T-helper 1 cell (primary cell): ENCODE measurements at places on chromosomes 13 and 19.

DNA sequence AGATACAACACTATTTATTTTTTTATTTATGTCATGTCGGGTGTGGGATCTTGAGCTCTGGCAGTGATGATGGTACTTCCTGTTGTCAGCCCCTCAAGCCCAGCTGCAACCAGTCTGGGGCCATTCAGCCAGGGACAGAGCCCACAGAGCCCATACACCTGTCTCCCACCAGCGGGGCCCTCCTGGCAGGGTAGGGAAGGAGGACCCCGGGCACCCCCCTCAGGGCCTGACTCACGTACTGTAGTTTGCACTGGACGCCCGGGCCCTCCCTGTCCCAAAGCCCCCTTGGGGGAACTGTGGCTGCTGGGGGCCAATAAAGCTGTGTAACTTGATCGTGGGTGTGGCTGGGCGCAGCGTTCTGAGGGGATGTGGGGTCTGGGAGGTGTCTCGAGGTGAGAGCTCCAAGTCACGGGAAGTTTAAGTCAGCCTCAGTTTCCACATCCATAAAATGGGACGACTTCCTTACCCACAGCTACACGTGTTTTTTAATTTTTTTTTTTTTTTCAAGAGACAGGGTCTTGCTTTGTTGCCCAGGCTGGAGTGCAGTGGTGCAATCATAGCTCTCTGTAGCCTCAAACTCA, 9.5 kb downstream of the ATG4D start:
- DNase-seq = no peak

DNA sequence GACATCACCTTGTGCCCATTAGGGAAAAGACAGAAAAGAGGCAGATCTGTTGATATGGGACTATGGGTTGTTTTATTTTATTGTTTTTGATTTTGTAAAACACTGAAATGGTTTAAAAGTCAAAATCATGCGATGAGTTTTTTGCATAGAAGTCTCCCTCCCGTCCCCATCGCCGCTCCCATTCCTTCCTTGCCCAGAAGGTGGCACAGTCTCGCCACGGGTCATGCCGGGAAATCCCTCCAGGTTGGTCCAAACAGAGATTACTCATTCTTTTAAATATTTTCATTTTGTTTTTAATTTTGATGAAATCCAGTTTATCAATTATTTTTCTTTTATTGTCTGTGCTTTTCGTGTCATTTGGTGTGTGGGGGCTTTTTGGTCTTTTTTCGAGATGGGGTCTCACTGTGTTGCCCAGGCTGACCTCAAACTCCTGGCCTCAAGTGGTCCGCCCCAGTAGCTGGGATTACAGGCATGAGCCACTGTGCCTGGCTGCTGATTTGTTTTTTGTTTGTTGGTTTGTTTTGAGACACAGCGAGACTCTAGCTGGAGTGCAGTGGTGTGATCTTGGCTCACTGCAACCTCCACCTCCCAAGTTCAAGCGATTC, 9.2 kb downstream of the PGPEP1 start:
- no peak for DNase-seq

DNA sequence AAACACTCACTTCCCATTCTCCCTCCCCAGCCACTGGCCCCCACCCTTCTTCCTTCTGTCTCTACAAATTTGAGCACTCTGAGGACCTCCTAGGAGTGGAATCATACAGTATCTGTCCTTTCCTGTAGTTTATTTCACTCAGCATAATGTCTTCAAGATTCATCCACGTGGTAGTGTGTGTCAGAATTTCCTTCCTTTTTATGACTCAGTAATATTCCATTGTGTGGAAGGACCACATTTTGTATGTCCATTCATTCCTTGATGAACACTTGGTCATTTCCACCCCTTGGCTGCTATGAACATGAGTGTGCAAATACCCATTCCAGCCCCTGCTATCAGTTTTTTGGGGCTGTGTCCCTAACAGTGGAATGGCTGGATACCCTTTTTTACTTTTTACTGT, 9.8 kb downstream of the KLF2 start:
- no peak for DNase-seq

GRCh38 chr19:2112516-2113320, 16.0 kb downstream of the IZUMO4 start:
- no peak for DNase-seq

GRCh38 chr13:45215392-45216077, 14.7 kb upstream of the KCTD4 start:
- DNase-seq = no peak

DNA sequence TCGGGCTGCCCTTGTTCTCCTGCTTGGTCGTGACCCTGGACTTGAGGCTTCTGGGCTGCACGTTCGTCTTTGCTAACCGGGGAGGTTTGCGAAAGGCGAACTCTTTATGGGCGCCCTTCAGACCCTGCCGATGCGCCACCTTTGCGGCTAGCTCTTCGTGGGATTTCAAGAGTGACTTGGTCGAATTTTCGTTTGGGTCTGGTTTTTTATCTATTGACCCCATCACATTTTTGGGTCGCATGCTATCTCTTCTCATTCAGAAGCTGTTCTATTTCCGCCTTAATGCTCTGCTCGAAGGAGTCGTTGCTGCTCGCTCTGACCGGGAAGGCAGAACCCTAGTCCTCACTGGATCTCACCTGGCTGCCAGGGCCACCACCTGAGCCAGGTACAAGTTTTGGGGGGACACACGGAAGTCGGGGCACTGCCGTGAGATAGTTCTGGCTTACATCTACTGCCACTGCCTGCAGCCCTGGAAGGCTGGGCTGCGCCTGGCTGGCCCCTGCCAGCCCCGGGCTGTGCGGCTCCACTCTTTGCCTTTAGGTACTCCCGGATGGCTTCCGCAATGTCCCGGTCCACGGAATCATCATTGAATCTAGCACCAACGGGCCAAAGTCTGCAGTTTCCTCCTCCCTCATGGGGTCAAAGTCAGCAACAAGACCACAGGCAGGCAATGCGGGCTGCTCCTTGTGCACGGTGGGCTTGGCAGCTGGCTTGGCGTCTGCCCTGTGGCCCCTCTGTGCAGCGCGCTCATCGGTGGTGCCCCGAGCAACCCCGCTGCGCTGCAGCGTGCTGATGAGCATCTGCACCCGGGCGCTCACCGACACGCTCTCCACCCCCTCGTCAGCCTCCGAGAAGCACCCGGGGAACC, 16.2 kb downstream of the RB1 start:
- no peak for DNase-seq

- no peak for DNase-seq
These were observed 123.6 kb upstream of the SOX1 start for GRCh38 chr13:111943229-111943795.

GRCh38 chr19:35718345-35719041, 690 bp downstream of the KMT2B start:
- peak; percentile 37 for DNase-seq

DNA sequence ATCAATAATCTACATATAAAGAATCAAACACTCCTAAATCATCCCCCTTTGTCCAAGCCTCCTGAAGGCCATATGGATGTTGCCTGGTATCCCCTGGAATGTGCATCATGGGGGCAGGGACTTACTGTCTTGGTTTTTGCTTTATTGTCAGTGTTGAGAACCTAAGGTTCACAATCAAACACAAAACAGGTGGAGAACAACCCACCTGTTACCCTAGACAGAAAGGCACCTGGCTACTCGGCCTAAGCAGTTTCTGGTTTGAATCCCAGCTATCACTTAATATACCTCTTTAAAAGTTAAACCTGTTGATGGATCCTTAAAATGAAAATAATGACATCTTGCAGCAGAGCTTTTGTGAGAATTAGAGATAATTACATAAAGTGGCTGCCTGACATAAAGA, 68.9 kb downstream of the DCLK1 start:
- DNase-seq = no peak

DNA sequence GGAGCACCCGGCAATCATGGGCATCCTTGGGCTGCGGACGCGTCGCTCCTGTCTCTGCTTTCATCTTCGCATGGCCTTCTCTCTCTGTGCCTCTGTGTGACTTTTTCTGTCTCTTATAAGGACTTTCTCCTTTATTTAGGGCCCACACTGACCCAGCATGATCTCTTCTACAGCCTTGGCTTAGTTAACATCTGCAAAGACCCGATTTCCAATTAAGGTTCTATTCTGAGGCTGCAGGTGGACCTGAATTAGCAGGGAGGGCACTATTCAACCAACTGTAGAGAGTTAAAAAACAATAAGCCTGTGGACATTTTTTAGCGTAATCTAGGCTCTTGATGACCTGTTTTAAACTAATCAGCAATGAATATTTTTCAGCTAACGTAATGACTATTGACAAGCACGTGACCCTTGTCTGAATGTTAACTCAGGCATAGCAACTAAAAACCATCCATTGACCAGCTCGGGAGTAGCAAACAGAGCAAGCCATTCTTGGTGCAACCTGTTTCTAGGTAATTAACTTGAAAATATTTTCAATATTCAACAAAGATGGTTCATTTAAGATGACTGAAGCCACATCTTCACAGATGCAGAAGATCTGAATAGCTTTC, 15.2 kb downstream of the F10 start:
- DNase-seq = no peak

DNA sequence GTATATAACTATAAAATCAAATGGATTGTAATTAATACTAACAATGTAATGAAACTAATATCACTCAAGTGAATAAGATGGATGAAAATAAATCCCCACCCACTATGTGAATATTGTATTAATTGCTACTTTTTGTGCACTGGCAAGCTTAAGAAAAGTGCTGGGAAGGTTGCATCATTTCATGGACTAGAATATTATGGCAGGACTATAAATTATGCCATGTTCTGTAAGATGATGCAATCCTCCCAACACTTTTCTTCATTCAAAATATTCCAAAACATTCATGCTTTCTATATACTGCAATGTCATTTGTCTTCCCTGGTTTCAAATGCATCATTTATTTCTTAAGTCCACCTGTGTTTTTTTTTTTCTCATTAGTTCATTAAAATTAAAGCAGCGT, 457.6 kb upstream of the GPC6 start:
- no peak for DNase-seq

- DNase-seq = no peak
These were observed 51.7 kb upstream of the KLF2 start for GRCh38 chr19:16272945-16273344.

DNA sequence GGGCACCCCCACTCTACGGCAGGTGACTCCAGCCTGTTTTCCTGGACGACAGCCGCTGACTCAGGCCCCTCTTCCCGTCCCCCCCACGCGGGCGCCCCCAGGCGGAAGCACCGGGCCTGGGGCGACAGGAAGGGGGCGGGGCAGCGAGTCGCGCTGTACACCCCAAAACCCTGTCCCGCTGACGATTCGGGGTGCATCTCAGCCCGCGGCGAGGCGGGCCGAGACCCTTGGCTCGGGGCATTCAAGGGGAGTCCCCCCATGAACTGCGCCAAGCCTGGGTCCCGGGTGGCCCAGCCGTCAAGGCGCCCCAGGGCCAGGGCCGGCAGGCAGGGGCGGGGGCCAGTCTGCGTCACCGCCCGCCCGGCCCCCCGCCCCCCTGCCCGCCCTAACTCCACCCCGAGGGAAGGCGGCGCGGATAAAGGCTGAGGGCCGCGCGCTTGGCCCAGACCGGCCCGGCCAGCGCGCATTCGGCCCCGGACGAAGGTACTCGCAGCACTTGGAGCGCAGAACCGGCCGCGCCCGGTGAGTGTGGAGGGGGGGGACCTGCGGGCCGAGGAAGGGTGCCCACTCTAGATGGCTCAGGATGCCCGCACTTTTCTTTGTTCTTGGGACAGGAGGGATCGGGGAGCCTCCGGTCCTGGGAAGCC, at the start of gene MIDN:
Gene MIDN (plus strand): TSS at position 445 of the 647 bp plus-strand sequence. CDS start 1,714 bp downstream, outside the sequence.
- DNase-seq = peak; percentile 81

DNA sequence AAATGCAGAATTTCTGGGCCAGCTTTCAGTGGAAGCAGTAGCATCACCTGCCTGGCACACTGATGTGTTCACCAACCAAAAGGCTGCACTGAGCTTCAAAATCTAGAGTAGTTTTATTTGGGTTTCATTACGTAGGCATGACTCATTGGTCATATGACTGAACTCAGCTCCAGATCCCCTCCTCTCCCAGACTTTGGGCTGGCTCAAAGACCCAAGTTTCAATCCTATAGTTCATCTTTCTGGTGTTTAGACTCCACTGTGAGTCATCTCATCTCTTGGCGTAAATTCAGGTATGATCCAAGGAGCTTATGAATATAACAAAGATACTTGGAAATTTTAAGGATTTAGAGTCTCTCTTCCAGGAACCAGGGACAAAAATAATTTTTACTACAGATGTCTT, 17.7 kb downstream of the ZMYM5 start:
- no peak for DNase-seq

DNA sequence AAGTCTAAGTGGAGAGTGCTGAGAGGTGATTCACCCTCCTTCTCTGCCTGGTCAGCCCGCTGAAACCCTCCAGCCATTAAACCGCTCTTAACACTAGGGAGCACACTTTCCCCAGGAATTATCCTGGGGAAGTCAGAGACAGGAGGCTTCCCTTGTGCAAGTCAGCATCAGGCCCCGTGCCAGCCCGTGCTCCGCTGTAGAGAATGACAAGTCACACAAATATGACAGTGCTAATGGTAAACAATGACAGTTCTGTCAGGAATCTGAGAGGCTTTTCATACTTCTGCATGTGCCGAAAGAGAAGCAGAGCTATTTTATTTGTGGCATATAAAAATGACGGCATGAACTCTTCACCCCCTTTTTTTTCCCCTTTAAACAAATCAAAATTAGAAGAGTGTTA, 816.9 kb upstream of the SLC10A2 start:
- DNase-seq = no peak

DNA sequence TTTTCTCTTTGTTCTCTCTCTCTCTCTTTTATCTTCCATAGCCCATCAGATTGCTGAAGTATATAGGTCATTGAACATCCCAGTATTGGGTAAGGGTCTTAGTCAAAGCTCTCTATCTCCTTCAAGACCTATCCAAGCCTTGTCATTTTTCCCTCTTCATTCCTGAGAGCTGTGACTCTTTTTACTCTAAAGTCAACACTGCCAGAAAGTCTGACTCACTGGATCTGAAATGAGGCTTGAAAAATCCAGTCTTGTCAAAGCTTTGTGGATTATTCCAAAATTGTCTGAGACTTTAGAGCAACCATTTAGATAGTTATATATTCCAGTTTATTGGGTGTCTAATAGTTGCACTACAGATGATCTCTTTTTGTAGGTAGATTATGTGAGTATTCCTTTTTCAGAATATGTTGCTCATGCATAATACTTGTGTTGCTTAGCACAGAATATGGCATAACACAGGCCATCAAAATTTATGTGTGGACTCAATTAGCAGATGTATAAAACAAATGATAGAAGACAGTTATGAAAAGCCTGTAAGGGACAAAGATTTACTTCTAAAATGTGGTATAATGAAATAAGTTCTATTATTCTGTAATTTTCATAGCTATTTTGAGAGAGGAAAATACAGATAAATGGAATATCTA, 389.3 kb upstream of the PCDH9 start:
- DNase-seq = no peak

- DNase-seq = no peak
These were observed 5.3 kb upstream of the PROZ start for GRCh38 chr13:113152984-113153809.

DNA sequence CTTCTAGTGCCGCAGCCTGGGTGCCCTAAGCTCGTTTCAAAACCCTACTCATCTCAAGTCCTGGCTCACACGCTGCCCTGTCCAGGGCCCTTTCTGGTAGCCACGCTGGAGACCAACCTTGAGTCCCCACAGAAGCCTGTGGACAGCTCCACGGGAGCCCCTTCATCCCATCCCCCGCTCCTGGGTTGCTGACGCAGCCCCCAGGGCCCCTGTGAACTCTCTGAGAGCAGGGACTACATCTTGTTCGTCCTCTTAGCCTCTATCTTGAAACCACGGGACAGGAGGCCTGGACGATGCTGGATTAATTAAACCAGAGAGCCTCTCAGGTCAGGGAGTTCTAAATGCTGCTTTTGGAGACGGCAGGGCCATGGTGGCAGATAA, 7.4 kb downstream of the MLLT1 start:
- no peak for DNase-seq

- no peak for DNase-seq
These were observed 1536.1 kb downstream of the UQCRFS1 start for GRCh38 chr19:27676877-27677276.

- no peak for DNase-seq
These were observed 905 bp downstream of the TBXA2R start for GRCh38 chr19:3605770-3606169.
